Lung (tissue), 17 donors: ENCODE measurements at places on chromosomes 6 and 20. TPM values are rescaled to one million over a fixed set of nuclear protein-coding genes. Genes with fewer than 3 reads are reported as not detected.
A peak's percentile ranks its signal among the peaks of the same experiment; 100 is the strongest.

DNA sequence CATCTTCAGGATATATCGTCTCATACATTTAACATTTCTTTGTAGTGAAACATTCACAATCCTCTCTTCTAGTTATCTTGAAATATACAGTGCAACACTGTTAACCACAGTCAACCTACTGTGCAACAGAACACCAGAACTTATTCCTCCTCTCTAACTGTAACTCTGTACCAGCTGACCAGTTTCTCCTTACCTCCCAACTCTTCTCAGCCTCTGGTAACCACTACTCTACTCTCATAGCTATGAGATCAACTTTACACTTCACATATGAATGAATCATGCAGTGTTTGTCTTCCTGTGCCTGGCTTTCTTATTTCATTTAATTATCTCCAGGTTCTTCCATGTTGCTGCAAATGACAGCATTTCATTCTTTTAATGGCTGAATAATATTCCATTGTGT is 337.6 kb downstream of the BTBD9 start:
- DNase-seq: no peak

Gene OLIG3
- polyA plus RNA-seq: not detected

Gene BPIFB1
- 251 TPM for polyA plus RNA-seq

Gene HSPA1B
- 99.0 TPM for polyA plus RNA-seq

GRCh38 chr20:32179515-32179914 is 28.0 kb downstream of the PLAGL2 start:
- no peak for DNase-seq

- DNase-seq: peak; percentile 39
Measured at GRCh38 chr20:610130-611046, at the start of gene TCF15. Gene TCF15, minus strand, starts transcription at chr20:610309. Its CDS starts 72 bp downstream, at chr20:610237.

- peak; percentile 49 for DNase-seq
Measured at GRCh38 chr6:108452711-108453195, 108.0 kb upstream of the FOXO3 start.

Gene GTSF1L
- polyA plus RNA-seq: not detected

- no peak for DNase-seq
Measured at GRCh38 chr20:46154305-46154704, 36.2 kb downstream of the CD40 start.

Gene FAM184A
- 4.4 TPM for polyA plus RNA-seq

Gene GSTA4
- 46.0 TPM for polyA plus RNA-seq

- DNase-seq: peak; percentile 92
Measured at GRCh38 chr20:50014570-50015562, 32.1 kb downstream of the SNAI1 start.

Gene CLPSL1
- polyA plus RNA-seq: not detected

GRCh38 chr6:119481976-119482375 is 132.4 kb upstream of the MAN1A1 start:
- DNase-seq: no peak

Gene CCN2
- polyA plus RNA-seq: 33.9 TPM

DNA sequence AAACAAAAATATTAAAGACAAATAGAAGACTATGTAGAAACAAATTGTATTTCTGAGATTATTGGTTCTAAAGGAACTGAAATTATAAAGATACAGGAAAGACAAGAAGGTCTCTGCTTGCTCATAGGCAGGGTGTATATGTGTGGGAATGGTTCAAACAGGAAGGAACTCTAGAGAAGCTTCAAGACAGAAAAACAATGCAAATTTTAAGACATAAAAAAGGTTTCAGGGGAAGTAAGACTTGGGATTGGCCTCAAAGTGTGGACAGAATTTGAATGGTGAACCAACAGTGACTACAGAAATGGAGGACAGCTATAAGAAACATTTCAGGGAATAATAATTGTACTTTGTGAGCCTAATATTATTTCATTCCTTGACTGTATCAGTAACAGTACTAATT is 50.3 kb downstream of the OR2B2 start:
- no peak for DNase-seq

Gene DDO
- polyA plus RNA-seq: 0.79 TPM

Gene TOMM34
- polyA plus RNA-seq: 24.7 TPM

DNA sequence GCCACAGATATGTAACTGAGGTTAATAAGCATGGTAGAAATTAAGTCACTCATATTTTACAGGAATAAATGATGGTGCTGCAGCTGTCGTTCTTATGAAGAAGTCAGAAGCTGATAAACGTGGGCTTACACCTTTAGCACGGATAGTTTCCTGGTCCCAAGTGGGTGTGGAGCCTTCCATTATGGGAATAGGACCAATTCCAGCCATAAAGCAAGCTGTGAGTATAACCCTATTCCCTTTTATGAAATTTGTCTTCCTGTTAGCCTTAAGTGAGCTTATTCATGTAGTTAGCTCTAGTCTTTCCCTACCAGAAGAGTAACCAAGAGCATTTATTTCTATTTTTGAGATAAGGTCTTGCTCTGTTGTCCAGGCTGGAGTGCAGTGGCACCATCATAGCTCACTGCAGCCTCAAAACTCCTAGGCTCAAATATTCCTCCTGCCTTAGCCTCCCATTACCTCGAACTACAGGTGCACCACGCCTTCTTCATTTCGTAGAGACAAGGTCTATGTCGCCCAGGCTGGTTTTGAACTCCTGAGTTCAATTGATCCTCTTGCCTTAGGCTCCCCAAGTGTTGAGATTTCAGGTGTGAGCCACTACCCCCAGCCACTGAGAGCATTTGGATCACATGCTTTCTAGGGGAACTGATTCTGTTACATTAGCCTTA is 12.0 kb downstream of the TCP1 start:
- DNase-seq: no peak

- DNase-seq: no peak
Measured at GRCh38 chr6:155120034-155120433, 124.9 kb downstream of the TIAM2 start.

DNA sequence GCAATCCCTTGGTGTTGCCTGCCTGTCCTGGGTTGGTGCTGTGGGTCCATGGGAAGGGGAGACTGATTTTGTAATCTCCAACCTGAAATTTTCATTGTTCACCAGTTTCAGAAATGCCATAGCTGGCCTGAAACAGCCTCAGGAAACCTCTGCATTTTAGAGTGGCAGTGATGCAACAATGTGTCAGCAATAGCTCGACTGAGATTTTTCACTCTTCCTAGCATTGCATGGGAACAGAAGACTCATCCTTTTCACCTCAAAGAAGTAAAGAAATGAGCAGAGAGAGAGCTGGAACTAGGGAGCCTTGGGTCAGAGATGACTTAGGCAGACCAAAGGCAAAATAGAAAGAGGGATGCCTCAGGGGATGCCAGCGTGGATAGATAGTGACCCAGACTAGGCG is 23.7 kb upstream of the TMEM14A start:
- no peak for DNase-seq

- no peak for DNase-seq
Measured at GRCh38 chr6:37074053-37074827, 68.8 kb downstream of the FGD2 start.

Gene SLC35F1
- polyA plus RNA-seq: 0.04 TPM

DNA sequence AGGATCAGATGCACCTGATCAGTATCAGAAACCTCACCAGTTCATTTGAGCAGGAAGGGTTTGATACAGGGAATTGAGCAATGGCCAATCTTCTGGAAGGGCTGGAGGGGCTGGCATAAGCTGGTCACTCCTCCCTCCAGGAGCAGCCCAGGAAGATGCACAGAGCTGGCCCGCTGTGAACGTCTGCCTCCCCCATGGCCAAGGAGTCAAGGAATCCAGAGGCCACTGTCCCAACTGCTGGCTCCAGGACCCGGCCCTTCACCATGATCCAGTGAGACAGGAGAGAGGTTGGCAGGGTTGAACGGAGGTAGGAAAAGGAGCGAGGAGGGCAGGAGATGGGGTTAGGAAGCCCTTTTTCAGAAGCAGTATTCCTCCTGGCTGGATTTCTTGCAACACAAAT is 113.9 kb upstream of the CST7 start:
- DNase-seq: no peak
